T-cell (primary cell): ENCODE measurements at places on chromosomes 11 and 22.
A peak's percentile ranks its signal among the peaks of the same experiment; 100 is the strongest.

DNA sequence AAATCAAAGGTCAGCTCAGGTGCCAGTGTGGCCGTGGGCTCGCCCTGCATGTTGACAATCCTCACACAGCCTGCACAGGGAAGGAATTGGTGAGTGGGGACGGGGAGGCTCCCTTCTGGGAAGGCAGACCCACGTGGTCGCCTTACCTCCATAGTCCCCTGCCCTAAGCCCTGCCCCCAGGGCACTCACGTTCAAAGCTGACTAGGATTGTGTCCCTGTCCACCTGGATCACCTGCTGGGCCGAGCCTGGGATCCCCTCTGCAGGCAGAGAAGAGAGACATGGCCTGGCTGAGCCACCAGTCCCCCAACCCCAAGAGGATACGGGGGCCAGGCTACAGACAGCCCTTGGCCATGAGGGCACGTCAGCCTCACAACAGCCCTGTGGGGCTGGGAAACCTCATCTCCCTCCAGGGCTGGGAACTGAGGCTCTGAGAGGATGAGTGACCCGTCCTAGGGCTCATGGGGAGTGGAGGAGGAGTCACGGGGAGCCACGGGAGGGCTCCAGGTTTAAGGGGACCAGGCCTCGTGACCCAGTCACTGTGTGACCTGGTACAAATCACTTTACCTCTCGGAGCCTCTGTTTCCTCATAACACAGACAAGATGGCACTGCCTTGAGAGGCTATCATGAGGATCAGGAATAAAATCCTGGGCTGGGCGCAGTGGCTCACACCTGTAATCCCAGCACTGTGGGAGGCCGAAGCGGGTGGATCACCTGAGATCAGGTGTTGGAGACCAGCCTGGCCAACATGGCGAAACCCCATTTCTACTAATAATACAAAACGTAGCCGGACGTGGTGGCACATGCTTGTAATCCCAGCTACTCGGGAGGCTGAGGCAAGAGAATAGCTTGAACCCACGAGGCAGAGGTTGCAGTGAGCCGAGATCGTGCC lies 12.1 kb upstream of the SF1 start:
- no peak for DNase-seq
- H3K27me3 ChIP-seq = no peaks in the 10 kb centered on the region
- peaks cover 44% of the 10 kb centered on the region for H3K36me3 ChIP-seq
- H3K4me1 ChIP-seq = peaks cover 24% of the 10 kb centered on the region
- no peak overlapping the region for H3K27ac ChIP-seq

- peaks cover 38% of the 10 kb centered on the region for H3K27me3 ChIP-seq
- no peak overlapping the region for H3K4me3 ChIP-seq
- H3K4me1 ChIP-seq = no peaks in the 10 kb centered on the region
Observed at GRCh38 chr11:119936426-119936825, 201.5 kb downstream of the TRIM29 start.

DNA sequence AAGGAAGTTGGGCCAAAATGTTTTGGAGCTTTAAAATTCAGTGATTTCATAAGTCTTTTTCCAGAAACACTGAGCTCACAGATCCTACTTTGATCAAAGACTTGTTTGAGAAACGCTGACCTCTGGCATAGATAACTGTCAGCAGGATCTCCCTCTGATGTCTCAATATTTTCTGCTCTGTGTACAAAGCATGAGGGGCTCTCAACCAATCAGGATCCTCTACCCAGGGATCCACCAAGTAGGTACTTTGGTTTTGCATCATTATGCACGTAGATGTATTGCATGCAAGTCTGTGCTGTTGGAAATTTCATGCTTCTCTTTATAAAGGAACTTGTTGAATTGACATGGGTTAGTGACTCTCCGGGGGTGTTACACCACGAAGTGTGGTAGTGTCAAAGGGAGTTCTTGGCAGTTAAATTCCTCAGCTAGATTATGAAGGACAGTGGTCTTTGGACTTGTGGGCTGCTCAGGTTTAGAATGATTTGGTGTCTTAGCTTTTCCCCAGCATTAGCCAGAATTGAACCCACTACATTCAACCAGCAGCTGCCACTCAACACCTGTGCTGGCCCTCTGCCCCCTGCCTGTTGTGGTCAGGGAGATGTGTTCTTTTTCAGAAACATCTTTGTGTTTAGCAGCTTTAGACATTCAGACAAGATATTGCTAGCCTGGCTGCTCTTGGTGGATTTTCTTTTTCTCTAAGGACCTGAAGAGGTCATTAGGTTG lies 1.7 kb upstream of the DIXDC1 start:
- H3K4me3 ChIP-seq = no peak overlapping the region
- no peaks in the 10 kb centered on the region for H3K36me3 ChIP-seq
- H3K27ac ChIP-seq = no peak overlapping the region
- no peaks in the 10 kb centered on the region for H3K27me3 ChIP-seq
- peaks cover 36% of the 10 kb centered on the region for H3K4me1 ChIP-seq

DNA sequence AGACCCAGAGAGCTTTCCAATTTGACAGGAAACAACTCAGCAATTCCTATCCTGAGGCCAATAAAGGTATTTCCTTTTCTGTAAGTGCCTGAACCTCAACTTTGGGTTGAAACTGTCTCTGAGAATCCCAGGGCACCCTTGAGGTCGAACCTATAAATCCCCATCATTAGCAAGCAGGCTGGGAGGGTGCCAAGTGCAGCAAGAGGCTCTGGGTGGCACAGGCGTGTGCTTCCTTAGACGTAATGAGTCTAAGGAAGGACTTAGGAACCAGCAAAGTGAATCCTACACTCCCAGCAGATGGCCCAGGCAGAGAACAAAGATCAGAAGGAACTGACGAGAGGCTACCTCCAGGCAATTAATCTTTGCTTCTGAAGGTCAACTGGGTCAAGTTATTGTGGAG lies 234.3 kb upstream of the NARS2 start:
- no peak overlapping the region for H3K27ac ChIP-seq
- H3K27me3 ChIP-seq = no peaks in the 10 kb centered on the region
- H3K36me3 ChIP-seq = no peaks in the 10 kb centered on the region
- DNase-seq = no peak
- H3K4me1 ChIP-seq = no peaks in the 10 kb centered on the region
- no peak overlapping the region for H3K4me3 ChIP-seq

GRCh38 chr22:33682927-33683326 lies 237.3 kb downstream of the LARGE1 start:
- H3K4me3 ChIP-seq = no peak overlapping the region
- H3K4me1 ChIP-seq = no peaks in the 10 kb centered on the region
- H3K27me3 ChIP-seq = no peaks in the 10 kb centered on the region
- H3K27ac ChIP-seq = no peak overlapping the region

DNA sequence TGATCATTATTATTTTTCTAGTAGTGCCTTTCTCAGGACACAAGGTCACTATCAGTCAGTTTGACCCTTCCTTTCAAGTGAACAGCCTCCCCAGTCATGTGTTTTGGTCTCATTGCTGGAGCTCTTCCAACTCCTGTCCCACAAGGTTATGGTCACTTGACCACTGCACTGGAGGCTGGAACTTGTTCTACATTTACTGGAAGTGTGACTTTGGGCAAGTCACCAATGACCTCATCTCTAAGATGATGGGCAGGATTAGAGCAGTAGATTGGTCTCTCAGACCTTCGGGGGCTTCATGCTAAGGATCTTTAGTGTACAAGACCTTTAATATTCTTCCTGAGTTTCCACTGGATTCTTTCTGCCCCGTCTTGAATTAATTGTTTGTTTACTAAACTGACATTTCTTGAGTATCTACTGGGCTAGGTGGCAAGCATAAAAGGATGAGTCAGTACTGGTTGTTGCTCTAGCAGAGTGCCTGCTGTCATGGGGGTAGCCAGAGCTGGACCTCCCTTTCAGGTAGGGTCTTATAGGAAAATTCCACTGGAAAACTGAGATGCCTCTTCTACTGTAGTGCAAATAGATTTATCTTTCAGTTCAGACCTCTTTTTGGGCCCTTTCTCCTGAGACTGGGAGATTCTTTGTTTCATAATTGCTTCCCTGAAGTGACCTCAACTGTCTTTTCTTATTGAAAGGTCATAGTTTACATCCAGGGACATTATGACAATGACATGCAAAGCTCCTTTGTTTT lies 106.8 kb downstream of the GRAMD1B start:
- H3K27me3 ChIP-seq = no peaks in the 10 kb centered on the region
- H3K4me3 ChIP-seq = no peak overlapping the region
- no peak for DNase-seq
- H3K36me3 ChIP-seq = no peaks in the 10 kb centered on the region

DNA sequence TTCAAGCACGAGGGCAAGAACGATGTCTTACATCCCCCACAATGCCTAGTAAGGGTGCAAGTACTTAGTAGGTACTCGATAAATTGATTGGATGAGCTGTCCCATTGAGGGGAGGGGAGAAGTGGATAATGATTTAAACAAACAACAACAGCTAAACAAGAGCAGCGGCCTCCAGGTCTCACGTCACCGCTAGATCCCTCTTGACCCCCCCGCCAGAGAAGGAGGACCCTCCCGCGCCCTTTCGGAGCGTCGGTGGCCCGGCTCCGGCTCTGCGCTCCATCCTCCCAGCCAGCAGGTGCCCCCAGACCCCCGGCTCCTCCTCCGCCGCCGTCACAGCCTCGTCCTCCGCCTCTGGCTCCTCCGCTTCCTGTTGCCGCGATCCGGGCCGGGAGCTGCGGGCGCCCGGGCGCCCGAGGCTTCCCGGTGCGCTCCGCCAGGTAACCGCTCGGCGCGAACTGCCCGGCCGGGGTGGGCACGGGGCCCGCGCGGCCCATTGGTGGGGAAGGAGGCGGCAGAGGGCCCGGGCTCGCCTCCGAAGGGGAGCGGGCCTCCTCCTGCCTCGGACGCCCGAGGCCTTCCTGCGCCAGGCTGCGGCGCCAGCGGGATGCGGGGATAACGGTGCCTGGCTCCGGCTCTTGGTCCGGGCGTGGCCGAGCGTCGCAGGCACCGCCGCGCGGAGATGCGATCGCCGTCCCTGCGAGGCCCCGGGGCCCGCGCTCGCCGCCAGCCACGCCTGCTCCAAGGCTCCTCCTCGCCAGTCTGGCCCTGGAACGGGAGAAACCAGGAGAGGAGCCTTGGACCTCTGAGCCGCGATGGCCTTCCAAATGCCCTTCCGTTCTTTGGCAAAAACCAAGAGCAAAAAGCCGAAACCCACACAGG lies at the start of gene TLCD5:
Gene TLCD5, plus strand, starts transcription at position 368 of the 879 bp plus-strand sequence. CDS start 2,143 bp downstream, outside the sequence.
- H3K4me3 ChIP-seq = peak within 1 kb of the TSS; percentile 31
- peak; percentile 13 for DNase-seq
- no peaks in the 10 kb centered on the region for H3K36me3 ChIP-seq
- H3K27me3 ChIP-seq = peaks cover 34% of the 10 kb centered on the region
- H3K27ac ChIP-seq = no peak within 1 kb of the TSS
- H3K4me1 ChIP-seq = peaks cover 8% of the 10 kb centered on the region

- no peak overlapping the region for H3K27ac ChIP-seq
- no peaks in the 10 kb centered on the region for H3K4me1 ChIP-seq
- no peak overlapping the region for H3K4me3 ChIP-seq
- no peaks in the 10 kb centered on the region for H3K27me3 ChIP-seq
- no peak for DNase-seq
Observed at GRCh38 chr11:11567936-11568650, 53.7 kb downstream of the GALNT18 start.

- H3K27ac ChIP-seq = peak overlapping the region; percentile 23
- no peaks in the 10 kb centered on the region for H3K27me3 ChIP-seq
- DNase-seq = no peak
- peaks cover 18% of the 10 kb centered on the region for H3K36me3 ChIP-seq
- peaks cover 24% of the 10 kb centered on the region for H3K4me1 ChIP-seq
- no peak overlapping the region for H3K4me3 ChIP-seq
Observed at GRCh38 chr22:49923445-49923844, 5.0 kb downstream of the CRELD2 start.

DNA sequence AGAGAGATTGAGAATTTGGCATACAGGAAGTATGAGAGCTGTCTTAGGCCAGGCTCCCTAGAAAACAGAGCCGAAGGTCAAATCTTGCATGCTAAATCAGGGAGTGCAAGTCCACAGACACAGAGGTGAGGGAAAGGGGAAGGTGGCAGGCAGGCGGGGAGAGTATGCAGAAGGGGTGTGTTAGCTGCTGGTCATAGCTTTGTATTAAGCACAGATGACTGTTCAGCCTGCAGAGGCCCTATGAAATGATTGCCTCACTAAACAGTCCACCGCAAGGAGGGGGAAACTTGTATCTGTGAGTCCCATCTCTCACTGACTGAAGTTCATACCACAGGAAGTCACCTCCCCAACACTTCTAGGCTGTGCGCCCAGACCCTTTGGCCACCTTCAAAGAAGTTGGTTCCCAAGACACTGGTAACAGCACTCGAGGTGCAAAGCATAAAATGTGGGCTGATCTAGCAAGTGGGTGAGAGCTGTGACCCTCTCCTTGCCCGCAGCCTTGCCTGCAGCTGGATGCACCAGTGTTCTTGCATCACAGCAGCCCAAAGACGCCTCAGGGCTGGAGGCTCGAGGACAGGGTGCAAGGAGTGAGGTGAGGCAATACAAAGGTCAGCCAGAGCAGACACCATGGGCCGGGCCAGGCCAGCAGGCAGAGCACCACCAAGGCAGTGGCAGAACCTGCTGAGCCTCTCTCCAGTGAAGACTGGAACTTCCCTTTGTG lies 115.3 kb upstream of the TBCEL start:
- H3K27ac ChIP-seq = peak overlapping the region; percentile 23

- peaks cover 3% of the 10 kb centered on the region for H3K4me1 ChIP-seq
- H3K27ac ChIP-seq = no peak overlapping the region
- no peaks in the 10 kb centered on the region for H3K27me3 ChIP-seq
- H3K4me3 ChIP-seq = no peak overlapping the region
Observed at GRCh38 chr22:38987171-38987895, 5.2 kb downstream of the APOBEC3B start.

- DNase-seq = no peak
- H3K4me1 ChIP-seq = no peaks in the 10 kb centered on the region
- no peaks in the 10 kb centered on the region for H3K36me3 ChIP-seq
- no peak overlapping the region for H3K4me3 ChIP-seq
- no peak overlapping the region for H3K27ac ChIP-seq
Observed at GRCh38 chr11:22808571-22809197, 20.9 kb downstream of the SVIP start.
